ENCODE measurements at places on chromosomes 6 and 20. TPM values are rescaled to one million over a fixed set of nuclear protein-coding genes. Genes with fewer than 3 reads are reported as not detected.

- no peak overlapping the region for H3K4me3 ChIP-seq
- no peak for DNase-seq
- no peaks in the 10 kb centered on the region for H3K4me1 ChIP-seq
- H3K36me3 ChIP-seq: no peaks in the 10 kb centered on the region
- H3K27me3 ChIP-seq: no peaks in the 10 kb centered on the region
Observed at GRCh38 chr6:42735976-42736375, 9.9 kb downstream of the TBCC start.

DNA sequence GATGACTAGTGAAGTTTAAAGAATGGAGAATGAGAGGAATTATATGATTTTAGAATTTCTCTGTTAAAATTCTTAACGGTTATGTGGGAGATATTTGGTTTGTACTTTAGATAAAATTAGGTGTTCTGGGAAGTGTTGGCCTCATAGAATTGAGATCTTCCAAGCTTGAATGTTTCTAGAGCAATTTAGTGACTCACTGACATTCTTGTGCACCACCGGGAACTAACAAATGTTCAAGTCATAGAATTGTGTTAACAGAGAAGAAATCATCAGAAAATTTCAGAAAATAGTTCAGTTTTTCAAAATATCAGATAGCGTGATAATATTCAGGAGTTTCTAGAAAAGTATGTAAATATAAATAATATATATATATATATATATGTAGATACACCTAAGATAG lies 67.9 kb upstream of the BMP5 start:
- H3K36me3 ChIP-seq: no peaks in the 10 kb centered on the region
- H3K27me3 ChIP-seq: no peaks in the 10 kb centered on the region
- no peak overlapping the region for H3K4me3 ChIP-seq
- no peaks in the 10 kb centered on the region for H3K4me1 ChIP-seq

KCNG1 gene
- not detected for polyA plus RNA-seq

SMPDL3A gene
- 11.9 TPM for polyA plus RNA-seq

Data from CD14-positive monocyte (primary cell).